ENCODE measurements at places on chromosomes 3 and 15.

GRCh38 chr15:43093026-43093425, 12.8 kb downstream of the UBR1 start:
- no peak for DNase-seq

DNA sequence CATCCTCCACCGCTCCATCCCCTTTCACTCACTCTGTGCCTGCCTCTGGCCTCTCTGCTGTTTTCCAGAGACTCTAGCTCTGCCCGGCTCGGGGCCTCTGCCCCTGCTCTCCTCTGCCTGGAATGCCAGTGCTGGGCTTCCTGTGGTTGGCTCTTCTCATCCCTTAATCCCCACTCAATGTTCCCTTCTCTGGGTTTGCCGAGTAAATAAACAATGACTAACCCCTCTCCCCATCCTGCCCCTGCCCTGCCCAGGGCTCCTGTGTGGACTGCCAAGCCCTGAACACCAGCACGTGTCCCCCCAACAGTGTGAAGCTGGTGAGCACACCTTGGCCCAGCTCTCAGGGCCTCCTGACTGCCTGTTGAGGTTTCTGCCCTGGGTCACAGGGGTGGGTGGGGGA, 12.2 kb downstream of the STAB1 start:
- no peak for DNase-seq

- no peak for DNase-seq
These were observed 169.3 kb upstream of the TRIM42 start for GRCh38 chr3:140508550-140508949.

- no peak for DNase-seq
These were observed 757.8 kb downstream of the AGBL1 start for GRCh38 chr15:86837294-86838061.

Measured in effector memory CD8-positive, alpha-beta T cell (primary cell).